ENCODE measurements at places on chromosomes 2 and 18.

DNA sequence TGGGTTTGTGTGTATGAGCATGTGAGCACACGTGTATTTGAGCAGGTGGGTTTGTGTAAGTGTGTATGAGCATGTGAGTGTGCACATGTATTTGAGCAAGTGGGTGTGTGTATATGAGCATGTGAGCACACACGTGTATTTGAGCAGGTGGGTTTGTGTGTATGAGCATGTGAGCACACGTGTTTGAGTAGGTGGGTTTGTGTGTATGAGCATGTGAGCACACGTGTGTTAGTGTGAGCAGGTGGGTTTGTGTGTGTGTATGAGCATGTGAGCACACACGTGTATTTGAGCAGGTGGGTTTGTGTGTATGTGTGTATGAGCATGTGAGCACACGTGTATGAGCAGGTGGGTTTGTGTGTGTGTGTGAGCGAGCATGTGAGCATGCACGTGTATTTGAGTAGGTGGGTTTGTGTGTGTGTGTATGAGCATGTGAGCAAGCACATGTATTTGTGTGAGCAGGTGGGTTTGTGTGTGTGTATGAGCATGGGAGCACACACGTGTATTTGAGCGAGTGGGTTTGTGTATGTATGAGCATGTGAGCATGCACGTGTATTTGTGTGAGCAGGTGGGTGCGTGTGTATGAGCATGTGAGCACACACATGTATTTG lies 169.7 kb downstream of the TWIST2 start:
- no peak for DNase-seq

- DNase-seq, result no peak
These were observed 2.8 kb upstream of the GPR45 start for GRCh38 chr2:105238664-105239240.

GRCh38 chr2:207352978-207353671 lies 176.6 kb upstream of the CREB1 start:
- peak; percentile 37 for DNase-seq

GRCh38 chr2:197268786-197269584 lies 41.6 kb downstream of the ANKRD44 start:
- DNase-seq, result no peak

GRCh38 chr2:202771741-202772460 lies 99.7 kb downstream of the ICA1L start:
- DNase-seq, result no peak

DNA sequence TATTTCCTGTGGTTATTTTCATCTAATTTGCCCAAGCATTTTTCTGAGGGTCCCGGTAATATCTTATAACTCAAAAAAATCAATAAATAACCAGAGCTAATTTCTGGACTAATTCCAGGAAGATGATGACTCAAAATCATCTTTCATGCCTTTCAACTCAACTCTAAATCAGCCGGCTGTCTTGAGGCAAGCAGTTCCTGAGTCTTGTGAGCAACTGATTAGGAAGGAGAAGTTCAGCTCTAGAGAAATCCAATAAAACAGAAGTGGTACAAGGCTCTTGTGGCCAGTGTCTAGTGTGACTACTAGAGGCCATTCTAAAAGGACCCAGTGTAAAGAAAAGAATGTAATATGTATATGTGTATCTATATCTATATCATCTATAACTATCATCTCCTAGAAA lies 890.4 kb downstream of the TRIB2 start:
- DNase-seq, result no peak

GRCh38 chr18:77099485-77100370 lies 32.9 kb downstream of the MBP start:
- DNase-seq, result peak; percentile 65

- DNase-seq, result peak; percentile 57
These were observed 91.9 kb upstream of the STK17B start for GRCh38 chr2:196263181-196263747.

GRCh38 chr2:198546122-198546521 lies 741.7 kb downstream of the PLCL1 start:
- no peak for DNase-seq

DNA sequence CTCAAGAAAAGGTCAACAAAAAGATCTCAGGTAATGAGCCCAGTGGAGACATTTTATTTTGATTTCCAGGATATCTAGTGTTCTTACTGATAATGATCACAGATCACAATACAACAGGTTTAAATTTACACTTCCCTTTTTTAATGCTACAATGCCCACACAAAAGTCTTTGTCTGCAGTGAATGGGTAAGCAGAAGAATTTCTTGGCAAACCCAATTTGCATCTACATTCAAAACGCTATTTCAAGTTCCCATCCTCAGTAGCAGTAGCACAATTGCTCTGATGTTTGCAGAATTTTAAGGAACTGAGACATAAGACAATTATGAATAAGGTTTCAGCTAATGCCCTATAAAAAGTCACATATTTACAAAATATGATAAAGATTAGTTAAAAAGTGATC lies 929.4 kb upstream of the PIK3C3 start:
- DNase-seq, result no peak

DNA sequence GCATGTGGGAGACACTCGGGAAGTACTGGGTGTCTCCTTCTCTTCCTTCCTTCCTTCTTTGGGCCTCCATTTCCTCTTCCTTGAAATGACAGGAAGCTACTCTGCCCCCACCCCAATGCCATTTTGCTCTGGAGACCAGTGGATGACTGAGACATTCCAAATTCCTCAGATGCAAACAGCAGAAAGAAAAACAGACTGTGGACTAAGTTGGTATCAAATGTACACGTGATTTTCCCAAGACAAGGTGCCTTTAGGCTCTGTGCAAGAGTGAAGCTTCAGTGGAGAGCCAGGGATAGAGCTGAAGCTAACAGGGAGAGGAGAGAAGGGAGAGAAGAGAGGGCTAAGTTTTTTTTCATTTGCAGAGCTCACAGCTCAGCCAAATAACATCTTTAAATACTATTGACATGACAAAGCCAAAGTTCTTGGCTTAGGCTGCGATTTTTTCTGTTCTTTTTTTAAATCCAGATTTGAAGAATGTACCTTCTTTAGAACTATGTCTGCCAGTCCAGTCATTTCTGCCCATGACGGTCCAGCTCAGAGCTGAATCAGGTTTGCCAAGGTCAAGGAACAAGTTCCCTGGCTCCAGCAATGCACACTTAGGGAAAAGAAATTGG lies 84.5 kb upstream of the LCLAT1 start:
- peak; percentile 26 for DNase-seq

DNA sequence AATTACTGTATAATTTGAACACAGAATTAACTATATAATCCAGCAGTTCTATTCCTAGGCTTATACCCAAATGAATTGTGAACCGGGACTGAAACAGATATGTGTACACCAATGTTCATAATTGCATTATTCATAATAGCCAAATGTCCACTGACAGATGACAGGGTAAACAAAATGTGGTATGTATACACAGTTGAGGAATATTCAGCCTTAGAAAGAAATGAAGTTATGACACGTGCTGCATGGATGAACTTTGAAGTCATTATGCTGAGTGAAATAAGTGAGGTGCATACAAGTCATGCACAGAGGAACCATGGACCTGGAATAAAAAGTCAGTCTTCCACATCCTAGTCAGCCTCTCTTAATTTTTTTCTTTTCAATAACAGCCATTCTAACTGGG lies 91.9 kb downstream of the SH3RF3 start:
- no peak for DNase-seq

- no peak for DNase-seq
These were observed 99.0 kb upstream of the ID2 start for GRCh38 chr2:8582651-8583399.

GRCh38 chr18:5653802-5654201 lies 110.0 kb upstream of the EPB41L3 start:
- DNase-seq, result no peak

- DNase-seq, result peak; percentile 8
These were observed 86.6 kb downstream of the TMEM182 start for GRCh38 chr2:102848366-102848839.

DNA sequence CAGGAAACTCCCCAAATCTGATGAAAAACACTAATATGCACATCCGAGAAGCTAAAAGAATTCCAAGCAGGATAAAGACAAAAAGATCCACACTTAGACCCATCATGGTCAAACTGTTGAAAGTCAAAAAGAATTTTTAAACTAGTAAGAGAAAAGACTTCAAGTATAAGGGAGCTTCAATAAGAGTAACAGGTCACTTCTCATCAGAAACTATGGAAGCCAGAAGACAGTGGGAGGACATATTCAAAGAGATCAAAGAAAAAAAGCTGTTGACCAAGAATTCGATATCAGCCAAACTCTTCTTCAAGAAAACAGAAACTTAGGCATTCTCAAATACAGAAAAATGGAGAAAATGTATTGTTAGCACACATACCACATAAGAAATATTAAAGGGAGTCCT lies 50.4 kb downstream of the ZC3H8 start:
- DNase-seq, result no peak

GRCh38 chr18:13004396-13004795 lies 13.2 kb downstream of the CEP192 start:
- no peak for DNase-seq

DNA sequence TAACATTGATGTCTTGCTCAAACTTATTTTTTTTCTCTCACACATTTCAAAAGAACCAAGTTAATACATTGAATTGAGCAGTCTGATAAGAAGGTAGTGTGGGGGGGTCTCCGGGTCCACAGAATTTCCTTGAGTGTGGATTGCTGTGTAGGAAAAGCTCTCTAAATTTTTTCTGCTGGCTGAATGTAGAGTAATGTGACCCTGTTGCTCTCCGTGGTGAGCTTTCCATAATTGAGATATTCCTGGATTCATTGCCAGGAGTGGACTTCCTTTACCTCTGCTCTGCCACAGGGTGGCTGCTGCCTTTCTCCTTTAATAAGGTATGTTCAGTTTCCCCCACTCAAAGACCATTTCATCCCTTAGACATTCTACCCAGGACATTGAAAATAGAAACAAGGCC lies 50.9 kb downstream of the PKP4 start:
- no peak for DNase-seq

DNA sequence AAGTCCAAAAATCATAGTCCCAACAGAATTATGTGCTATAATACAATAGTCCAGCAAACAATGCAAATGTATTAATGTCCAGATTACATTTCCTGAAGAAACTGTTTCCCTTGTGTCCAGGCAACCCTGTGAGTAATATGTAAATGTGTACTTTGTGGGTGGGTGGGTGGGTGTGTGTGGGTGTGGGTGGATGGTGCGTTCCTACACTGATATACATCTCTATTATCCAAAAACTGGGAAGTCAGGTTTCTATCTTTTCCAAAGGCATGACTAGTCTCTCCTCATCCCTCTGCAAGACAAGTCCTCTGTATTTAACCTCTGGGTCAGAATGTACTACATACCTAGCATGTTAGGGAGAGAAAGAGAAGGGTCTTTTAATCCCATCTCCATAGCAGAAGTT lies 71.6 kb downstream of the LNPK start:
- DNase-seq, result no peak

DNA sequence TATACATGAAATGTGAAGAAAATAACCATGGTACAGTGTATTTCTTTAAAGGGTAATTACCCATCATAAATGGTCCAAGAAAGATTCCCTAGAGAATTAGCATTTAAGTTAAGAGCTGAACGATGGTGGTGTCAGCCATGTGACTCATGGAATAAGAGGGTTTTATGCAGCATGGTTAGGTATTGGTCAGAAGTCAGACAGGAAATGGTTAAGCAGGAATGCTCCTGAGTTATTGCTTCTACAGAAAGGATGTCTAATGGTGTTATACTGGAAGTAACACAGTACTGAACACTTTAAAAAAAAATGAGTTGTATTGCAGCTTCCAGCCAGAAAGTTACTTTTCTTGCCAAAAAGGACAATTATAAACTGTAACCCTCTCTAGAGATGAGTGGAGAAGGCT lies 72.7 kb upstream of the UBE2E3 start:
- no peak for DNase-seq

DNA sequence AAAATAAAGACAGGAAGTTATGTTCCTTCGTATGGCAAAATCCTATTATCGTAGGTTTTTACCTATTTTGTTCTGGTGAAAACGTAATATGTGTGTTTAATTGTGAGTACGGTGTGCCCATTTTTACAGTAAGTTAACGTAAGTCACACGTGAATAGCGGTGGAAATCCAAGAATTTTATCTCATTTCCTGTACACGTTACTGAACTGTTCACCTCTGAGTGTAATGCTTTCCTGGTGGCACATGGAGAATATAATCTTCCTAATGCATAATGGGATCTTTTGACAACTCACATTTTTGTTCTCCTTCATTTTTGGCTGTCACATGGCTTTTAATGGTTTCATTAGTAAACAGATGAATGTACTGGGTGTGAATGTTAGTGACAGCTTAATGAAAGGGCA lies 28.2 kb downstream of the BCL2L11 start:
- DNase-seq, result no peak

GRCh38 chr2:183605440-183605839 lies 481.2 kb downstream of the NUP35 start:
- no peak for DNase-seq

- DNase-seq, result no peak
These were observed 39.8 kb downstream of the TTN start for GRCh38 chr2:178767094-178768060.

DNA sequence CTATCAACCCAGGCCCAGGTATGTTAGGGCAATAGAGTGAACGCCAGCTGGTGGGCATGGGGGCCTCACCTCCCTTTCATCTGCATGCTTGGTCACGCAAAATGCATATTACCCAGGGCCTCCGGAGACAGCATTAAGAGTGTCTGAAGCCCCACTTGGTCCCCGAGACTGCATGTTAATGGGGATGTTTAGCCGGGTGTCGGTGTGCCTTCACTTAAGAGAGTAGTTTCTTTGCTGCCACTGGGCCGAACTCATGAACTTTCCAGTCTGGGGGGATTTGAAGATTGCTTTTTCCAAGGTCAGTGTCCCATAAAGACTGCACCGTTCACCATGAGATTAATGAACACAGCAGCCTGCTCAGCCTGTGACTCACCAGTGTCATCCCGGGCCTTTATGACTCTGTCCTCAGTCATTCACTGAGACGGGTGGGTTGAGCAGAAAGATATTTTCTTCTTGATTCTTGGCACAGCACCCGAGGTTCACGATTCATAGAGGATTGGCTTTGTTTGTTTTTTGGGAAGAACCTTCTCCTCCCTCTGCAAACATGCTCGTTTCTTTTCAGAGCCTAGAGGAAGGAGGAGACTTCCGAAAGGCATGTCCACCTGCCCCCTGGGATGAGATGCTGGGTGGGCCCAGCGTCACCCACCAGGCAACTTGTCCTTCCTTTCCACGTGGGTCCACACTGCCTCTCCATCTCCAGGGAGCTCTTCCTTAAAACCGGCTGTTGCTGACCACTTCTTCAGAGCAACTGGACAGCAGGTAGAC lies 199.1 kb downstream of the GLI2 start:
- no peak for DNase-seq

DNA sequence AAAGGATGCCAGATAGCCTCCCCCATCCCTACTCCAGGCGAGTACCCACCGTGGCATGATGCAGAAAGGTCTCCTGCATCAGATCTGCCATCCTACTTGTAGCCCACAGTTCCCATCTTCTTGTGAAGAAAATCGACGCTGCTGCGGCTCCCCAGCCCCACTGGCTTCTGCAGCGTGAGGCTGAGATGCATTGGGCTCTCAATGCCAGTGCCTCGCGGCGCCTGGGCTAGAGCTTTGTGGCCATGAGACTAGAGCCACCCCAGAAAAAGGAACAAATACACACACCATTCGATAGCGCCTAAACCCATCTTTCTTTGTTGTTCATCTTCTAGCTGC lies 2.8 kb downstream of the NOL4 start:
- no peak for DNase-seq

GRCh38 chr2:100321179-100321865 lies 979 bp downstream of the LONRF2 start:
- no peak for DNase-seq
